ENCODE measurements at places on chromosomes 11 and 22.

GRCh38 chr11:128222245-128222884 lies 365.0 kb downstream of the ETS1 start:
- no peak for DNase-seq

GRCh38 chr22:46067159-46068111 lies 82.9 kb upstream of the PPARA start:
- no peak for DNase-seq

DNA sequence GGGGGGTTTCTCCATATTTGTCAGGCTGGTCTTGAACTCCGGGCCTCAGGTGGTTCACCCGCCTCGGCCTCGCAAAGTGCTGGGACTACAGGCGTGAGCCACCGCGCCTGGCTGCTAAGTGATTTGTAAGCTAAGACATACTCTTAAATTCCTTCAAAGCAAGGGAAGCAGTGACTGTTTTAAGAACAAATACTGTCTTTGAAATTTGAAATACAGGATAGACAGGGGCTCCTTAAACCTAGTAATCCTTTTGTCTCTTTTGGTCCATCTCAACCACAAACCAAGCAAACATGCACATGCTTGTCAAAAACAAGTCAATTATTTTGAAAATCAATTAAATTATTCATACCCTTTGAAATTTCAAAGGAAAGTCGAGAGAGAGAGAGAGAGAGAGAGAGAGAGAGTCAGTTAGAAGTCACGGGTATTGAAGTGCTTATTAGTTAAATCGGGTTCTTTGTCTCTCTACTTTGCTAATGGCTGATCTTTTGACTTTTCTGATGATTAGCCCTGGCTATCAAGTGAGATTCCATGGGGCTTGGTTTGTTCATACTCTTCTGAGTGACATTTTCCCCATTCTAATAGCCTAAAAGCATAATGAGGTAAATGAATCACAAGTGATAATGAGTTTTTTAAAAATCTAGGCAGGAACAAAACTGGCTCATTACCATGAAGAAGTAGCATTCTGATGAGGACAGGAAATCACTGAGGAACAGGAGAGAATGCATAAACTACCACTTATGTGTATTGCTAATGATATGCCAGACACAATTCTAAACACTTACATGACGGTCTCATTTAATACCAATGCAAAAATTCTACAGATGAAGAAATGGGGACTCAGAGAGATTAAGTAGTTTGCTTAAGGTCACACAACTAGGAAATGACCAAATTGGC lies 48.0 kb downstream of the MCHR1 start:
- no peak for DNase-seq

GRCh38 chr11:113895367-113896155 lies 9.0 kb upstream of the HTR3B start:
- DNase-seq, result no peak

- no peak for DNase-seq
These were observed 98.5 kb downstream of the CSTPP1 start for GRCh38 chr11:47035108-47035507.

GRCh38 chr11:12634329-12634728 lies 39.9 kb upstream of the TEAD1 start:
- DNase-seq, result no peak

DNA sequence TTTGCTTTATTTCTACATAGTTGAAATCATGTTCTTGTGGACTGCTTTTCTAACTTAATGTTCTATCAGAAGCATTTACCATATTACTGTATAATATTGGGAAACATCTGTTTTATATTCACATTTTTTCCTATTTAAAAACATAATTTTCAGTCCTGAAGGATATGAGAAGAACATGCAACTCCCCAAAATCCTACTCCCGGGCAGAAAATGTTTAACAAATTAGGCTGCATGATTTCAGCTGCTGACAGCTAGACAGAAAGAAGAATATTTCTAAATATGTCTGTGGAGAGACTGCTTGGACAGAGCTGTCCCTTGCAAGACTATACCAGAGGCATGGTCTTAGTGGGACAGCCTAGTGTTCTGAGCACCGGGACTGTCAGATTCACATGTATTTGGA lies 15.7 kb upstream of the AMPD3 start:
- DNase-seq, result no peak

DNA sequence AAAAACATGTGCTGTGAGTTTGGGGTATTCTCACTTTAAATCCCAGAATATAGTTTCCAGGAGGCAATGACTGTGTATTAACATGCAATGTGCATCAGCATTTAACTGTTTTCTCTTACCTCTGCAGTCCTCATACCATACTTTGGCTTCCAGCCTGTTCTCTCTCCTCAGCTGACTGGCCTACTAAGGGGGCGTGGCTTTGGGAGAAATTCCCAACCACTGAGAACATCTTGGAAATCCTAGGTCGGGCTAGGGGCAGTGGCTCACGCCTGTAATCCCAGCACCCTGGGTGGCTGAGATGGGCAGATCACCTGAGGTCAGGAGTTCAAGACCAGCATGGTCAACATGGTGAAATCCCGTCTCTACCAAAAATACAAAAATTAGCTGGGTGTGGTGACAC lies 13.5 kb upstream of the ZC3H12C start:
- DNase-seq, result no peak

DNA sequence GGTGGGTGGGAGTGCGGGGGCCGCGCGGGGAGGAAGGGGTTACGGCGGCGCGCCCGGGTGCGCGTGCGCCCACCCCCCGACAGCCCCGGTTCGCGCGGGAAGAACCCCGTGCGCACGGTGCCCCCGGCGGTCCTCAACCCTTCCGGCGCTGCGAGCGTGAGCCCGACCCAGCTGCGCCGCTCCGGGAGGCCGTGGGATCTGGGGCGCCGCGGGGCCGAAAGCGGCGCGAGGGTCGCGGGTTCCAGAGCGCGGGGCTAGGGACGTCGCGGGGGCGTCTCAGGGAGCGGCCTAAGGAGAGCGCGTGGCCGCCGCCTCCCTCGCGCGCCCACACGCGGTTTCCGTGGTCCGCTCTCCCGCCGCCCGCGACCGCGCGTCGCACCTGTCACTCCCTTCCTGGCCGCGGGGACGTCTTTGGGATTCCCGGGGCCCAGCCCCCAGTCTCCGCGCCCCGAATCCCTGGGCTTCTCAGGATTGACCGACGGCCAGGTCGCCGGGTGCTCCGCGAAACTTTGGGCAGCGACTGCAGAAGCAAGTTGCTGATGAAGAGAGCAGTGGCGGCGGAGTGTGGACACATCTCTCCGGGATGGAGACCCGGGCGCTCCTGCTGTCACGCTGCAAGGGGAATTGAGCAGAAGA lies 582 bp downstream of the SREBF2 start:
- no peak for DNase-seq

- DNase-seq, result peak; percentile 39
These were observed 42.6 kb downstream of the MAP6 start for GRCh38 chr11:75625991-75626888.

- DNase-seq, result no peak
These were observed 746 bp upstream of the CALCB start for GRCh38 chr11:15072551-15073143.

DNA sequence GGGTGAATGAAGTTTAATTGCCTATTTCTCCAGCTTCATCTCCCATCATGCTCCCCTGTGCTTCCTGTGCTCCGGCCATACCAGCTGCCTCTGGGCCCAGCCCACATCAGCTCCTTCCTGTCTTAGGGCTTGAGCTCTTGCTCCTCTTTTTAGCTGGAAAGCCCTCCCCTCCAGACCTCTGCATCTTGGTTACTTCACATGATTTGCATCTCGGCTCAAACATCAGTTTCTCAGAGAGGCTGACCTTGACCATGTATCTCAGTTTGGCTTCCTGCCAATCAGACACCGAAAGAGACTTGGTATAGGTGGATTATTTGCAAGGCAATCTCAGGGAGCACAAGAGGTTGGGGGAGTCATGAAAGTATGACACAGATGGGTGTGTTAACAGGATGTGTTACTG lies 73.2 kb upstream of the TIMP3 start:
- no peak for DNase-seq

GRCh38 chr22:36156515-36157419 lies 3.8 kb downstream of the APOL3 start:
- DNase-seq, result no peak

All from PC-9 (cell line).